ENCODE measurements at places on chromosomes 1 and 21.

- no peak for DNase-seq
Observed at GRCh38 chr1:154764181-154764580, 105.9 kb downstream of the KCNN3 start.

- no peak for DNase-seq
Observed at GRCh38 chr1:51627672-51628071, 10.8 kb downstream of the OSBPL9 start.

- no peak for DNase-seq
Observed at GRCh38 chr1:106926803-106927582, 129.5 kb upstream of the PRMT6 start.

DNA sequence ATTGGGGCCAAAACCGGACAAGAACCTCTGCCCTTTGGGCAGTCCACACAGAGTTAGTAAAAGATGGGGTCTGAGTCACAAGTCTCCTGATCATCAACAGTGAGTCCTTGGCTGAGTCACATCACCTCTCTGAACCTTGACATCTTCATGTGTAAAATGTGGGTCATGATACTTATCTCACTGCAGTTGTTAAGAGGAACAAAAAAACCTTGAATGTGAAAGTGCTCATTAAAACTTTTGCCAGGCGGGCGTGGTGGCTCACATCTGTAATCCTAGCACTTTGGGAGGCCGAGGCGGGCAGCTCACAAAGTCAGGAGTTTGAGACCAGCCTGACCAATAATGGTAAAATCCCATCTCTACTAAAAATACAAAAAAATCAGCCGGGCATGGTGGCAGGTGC, 15.7 kb downstream of the S100A16 start:
- no peak for DNase-seq

- no peak for DNase-seq
Observed at GRCh38 chr1:23356471-23357137, 12.5 kb upstream of the HNRNPR start.

- no peak for DNase-seq
Observed at GRCh38 chr1:156852418-156852874, 6.5 kb downstream of the INSRR start.

GRCh38 chr1:58755468-58755872, 28.4 kb downstream of the JUN start:
- DNase-seq: peak; percentile 4

GRCh38 chr1:13619909-13620308, 36.3 kb downstream of the PDPN start:
- DNase-seq: no peak

All from stimulated activated CD4-positive, alpha-beta T cell treated with anti-CD3 and anti-CD28 coated beads, Interleukin-15, amount 100 ng/mL, for 1 hour (primary cell).